ENCODE measurements at places on chromosomes 1 and 21. TPM values are rescaled to one million over a fixed set of nuclear protein-coding genes. Genes with fewer than 3 reads are reported as not detected.

DNA sequence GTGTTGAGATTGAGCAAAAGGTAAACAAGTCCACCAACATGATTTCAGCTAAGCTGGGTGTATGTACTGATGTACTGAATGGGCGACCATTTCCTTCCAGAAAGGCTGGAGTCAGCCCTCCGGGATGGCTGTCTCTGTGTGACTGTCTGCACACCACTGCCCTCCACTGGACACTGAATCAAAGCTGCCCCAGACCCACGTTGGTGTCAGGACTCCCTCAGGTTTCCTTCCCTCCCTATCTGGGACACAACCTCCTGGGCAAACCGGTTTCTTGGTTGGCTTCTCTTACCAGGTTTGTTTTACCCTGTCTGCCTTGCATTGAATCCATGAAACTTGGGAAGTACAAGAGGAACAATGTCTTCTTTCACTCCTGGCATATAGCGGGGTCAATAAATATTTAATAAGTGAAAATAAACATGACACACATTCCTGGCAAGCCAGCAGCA, 5.3 kb upstream of the SRP9 start:
- DNase-seq = peak; percentile 92

- no peak for DNase-seq
These were observed 51.5 kb upstream of the CNIH3 start for GRCh38 chr1:224564454-224565084.

DNA sequence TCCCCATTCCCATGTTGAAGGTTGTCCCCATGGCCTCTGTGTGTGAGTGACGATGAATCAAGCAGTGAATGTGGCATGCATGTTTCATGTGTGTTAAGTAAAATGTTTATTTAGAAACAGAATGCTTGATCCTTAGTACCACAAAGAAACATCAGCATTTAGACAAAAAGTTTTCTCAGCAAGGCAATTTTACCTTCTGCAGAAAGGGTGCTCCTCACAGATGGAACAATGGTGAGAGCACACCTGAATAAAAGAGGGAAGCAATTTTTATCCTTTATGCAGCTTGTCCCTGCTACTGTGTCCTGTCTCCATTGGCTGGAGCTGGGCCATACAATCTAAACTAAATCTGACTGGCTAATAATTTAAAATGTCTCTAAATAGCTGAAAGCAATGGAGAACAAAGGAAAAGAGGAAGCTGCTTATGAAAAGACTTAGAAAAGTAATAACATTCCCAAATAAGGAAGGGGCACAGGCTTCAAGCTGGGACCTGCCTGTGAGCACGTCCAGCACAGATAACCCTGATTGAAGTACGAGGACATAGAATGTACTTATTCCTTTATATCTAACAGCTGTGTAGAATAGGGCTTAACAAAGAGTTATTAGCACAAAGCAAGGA, 8.4 kb upstream of the SMYD3 start:
- no peak for DNase-seq

The RPS6KC1 gene
- total RNA-seq = 41.6 TPM

The TSPAN2 gene
- total RNA-seq = 10.0 TPM

The TSSK3 gene
- 0.46 TPM for total RNA-seq

The TRIM46 gene
- total RNA-seq = 0.60 TPM
